ENCODE measurements at places on chromosomes 6 and 20. TPM values are rescaled to one million over a fixed set of nuclear protein-coding genes. Genes with fewer than 3 reads are reported as not detected.

The THBD gene
- 14.2 TPM for total RNA-seq

The MUC22 gene
- 0.05 TPM for total RNA-seq

The PTCRA gene
- not detected for total RNA-seq

GRCh38 chr6:100121854-100122609 is 128.0 kb upstream of the MCHR2 start:
- H3K27me3 ChIP-seq = no peaks in the 10 kb centered on the region
- no peaks in the 10 kb centered on the region for H3K4me1 ChIP-seq
- no peak overlapping the region for H3K4me3 ChIP-seq

DNA sequence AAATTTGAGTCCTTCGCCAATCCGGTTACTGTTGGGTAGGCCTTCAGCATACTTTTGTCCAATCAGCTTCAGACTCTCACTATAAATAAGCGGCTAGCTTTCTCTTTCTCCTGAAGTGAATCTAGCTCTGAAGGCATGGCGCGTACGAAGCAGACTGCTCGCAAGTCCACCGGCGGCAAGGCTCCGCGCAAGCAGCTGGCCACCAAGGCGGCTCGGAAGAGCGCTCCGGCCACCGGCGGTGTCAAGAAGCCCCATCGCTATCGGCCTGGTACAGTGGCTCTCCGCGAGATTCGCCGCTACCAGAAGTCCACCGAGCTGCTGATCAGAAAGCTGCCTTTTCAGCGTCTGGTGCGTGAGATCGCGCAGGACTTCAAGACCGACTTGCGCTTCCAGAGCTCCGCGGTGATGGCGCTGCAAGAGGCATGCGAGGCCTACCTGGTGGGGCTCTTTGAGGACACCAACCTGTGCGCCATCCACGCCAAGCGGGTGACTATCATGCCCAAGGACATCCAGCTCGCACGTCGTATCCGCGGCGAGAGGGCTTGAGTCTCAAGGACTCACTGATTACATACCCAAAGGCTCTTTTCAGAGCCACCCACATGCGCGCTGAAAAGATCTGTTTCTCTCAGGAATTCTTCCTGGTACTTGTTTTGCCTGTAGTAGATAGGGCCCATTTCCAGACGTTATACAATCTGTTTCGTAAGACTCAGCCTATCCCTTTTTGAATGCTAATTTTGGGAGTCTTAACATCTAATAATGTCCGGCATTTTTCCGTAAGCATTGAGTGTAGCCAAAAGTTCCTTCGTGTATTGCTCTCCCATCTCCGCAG is 102.0 kb downstream of the OR2B2 start:
- no peaks in the 10 kb centered on the region for H3K27me3 ChIP-seq
- peaks cover 19% of the 10 kb centered on the region for H3K4me1 ChIP-seq
- peak overlapping the region; percentile 88 for H3K27ac ChIP-seq

- peak; percentile 56 for DNase-seq
- H3K4me1 ChIP-seq = peaks cover 10% of the 10 kb centered on the region
- no peaks in the 10 kb centered on the region for H3K36me3 ChIP-seq
- peak overlapping the region; percentile 80 for H3K4me3 ChIP-seq
- peaks cover 3% of the 10 kb centered on the region for H3K27me3 ChIP-seq
Observed at GRCh38 chr6:73309785-73310502, 44.1 kb downstream of the DPPA5 start.

DNA sequence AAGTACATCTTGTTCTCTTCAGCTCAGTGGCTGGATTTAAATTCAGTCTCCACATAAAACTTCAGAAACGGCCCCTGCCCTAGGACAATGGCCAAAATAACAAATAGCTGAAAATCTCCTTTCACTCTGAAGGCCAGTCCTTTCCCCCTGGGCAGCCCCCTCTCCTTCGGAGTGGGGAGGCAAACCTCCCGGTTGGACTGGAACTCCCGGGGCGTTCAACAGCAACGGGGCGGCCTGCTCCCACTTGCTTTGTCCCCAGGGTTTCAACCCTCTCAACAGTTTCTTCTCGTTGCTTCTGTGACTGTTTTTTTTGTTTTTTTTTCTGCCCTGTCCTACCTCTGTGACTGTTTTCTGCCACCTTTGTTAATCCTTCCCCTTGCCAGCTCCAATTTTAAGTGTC is 102.6 kb upstream of the DUSP22 start:
- no peaks in the 10 kb centered on the region for H3K36me3 ChIP-seq
- H3K27ac ChIP-seq = no peak overlapping the region
- H3K4me1 ChIP-seq = no peaks in the 10 kb centered on the region
- H3K4me3 ChIP-seq = no peak overlapping the region
- no peak for DNase-seq
- H3K27me3 ChIP-seq = no peaks in the 10 kb centered on the region

DNA sequence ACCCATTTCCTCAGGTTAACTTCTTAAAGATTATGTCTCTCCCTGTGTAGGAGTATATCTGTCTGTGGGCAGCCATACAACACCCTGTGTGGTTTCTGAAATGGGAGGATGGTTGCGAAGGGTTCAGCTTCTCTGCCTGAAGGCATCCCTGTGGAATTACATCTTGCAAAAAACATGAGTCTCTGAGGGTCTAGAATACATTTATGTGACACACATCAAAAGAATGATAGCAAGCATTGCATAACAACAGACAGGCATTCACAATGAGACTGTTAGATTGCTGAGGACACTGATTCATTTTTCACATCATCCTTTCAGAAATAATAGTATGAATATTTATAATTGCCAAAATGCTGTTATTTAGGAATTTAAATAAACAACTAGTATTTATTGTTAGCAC is 670.9 kb downstream of the HTR1B start:
- DNase-seq = no peak
- H3K4me3 ChIP-seq = no peak overlapping the region
- H3K36me3 ChIP-seq = no peaks in the 10 kb centered on the region
- H3K27ac ChIP-seq = no peak overlapping the region
- no peaks in the 10 kb centered on the region for H3K4me1 ChIP-seq

GRCh38 chr20:9573335-9574151 is 59.2 kb downstream of the LAMP5 start:
- H3K4me3 ChIP-seq = no peak overlapping the region
- H3K27ac ChIP-seq = no peak overlapping the region
- H3K27me3 ChIP-seq = no peaks in the 10 kb centered on the region
- DNase-seq = no peak
- no peaks in the 10 kb centered on the region for H3K4me1 ChIP-seq
- no peaks in the 10 kb centered on the region for H3K36me3 ChIP-seq

DNA sequence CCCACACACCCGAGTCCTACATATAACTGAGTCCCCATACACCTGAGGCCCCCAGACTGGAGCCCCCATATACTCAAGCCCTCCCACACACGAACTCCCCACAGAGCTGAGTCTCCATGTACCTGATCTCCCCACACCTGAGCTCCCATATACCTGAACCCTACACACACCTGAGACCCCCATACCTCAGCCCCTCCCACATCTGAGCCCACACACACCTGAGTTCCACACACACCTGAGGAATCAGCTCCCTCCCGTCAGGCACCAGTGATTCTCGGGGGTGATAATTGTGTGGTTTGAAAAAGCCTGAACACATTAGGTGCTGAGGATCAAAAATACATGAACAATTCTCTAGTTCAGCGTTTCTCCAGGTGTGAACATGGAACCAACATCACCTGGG is 15.4 kb downstream of the PFDN4 start:
- no peaks in the 10 kb centered on the region for H3K4me1 ChIP-seq
- no peak overlapping the region for H3K4me3 ChIP-seq
- no peaks in the 10 kb centered on the region for H3K27me3 ChIP-seq

GRCh38 chr6:6891125-6891721 is 216.5 kb upstream of the RREB1 start:
- H3K36me3 ChIP-seq = no peaks in the 10 kb centered on the region
- no peak overlapping the region for H3K27ac ChIP-seq
- H3K4me1 ChIP-seq = no peaks in the 10 kb centered on the region
- no peak overlapping the region for H3K4me3 ChIP-seq
- peaks cover 7% of the 10 kb centered on the region for H3K27me3 ChIP-seq

Measured in astrocyte (in vitro differentiated cells and primary cell).